ENCODE measurements at places on chromosomes 11 and 22. TPM values are rescaled to one million over a fixed set of nuclear protein-coding genes. Genes with fewer than 3 reads are reported as not detected.

Gene MOGAT2
- not detected for total RNA-seq

Gene TMPRSS13
- not detected for total RNA-seq

Gene CD6
- 0.10 TPM for total RNA-seq

Gene OR52E6
- total RNA-seq, result not detected

Gene TRIM49
- 0.09 TPM for total RNA-seq

Gene ZNF280B
- 1.1 TPM for total RNA-seq

Gene EPS8L2
- 75.7 TPM for total RNA-seq

Gene KLHL22
- 9.7 TPM for total RNA-seq

Gene CASP12
- total RNA-seq, result not detected

Gene TSGA10IP
- not detected for total RNA-seq

Gene KCNJ11
- total RNA-seq, result 7.0 TPM

Gene H19
- 16.4 TPM for total RNA-seq

Gene CARD18
- not detected for total RNA-seq

Gene IL17REL
- 0.08 TPM for total RNA-seq

Gene LRRC32
- 0.22 TPM for total RNA-seq

Gene FBXO7
- total RNA-seq, result 72.9 TPM

Gene SLC6A5
- total RNA-seq, result not detected

Gene C11orf52
- total RNA-seq, result 0.24 TPM

Gene CENPM
- 40.5 TPM for total RNA-seq

Gene MS4A6E
- total RNA-seq, result not detected

Gene SYT9
- 0.12 TPM for total RNA-seq

Gene GGTLC2
- total RNA-seq, result not detected

Gene ADAMTS8
- total RNA-seq, result 2.5 TPM

Gene NUMA1
- total RNA-seq, result 64.0 TPM

Gene RFPL1
- total RNA-seq, result not detected
